Stimulated activated CD4-positive, alpha-beta T cell treated with anti-CD3 and anti-CD28 coated beads, Interleukin-15, amount 100 ng/mL, for 1 hour (primary cell): ENCODE measurements at places on chromosomes 7 and 10.

DNA sequence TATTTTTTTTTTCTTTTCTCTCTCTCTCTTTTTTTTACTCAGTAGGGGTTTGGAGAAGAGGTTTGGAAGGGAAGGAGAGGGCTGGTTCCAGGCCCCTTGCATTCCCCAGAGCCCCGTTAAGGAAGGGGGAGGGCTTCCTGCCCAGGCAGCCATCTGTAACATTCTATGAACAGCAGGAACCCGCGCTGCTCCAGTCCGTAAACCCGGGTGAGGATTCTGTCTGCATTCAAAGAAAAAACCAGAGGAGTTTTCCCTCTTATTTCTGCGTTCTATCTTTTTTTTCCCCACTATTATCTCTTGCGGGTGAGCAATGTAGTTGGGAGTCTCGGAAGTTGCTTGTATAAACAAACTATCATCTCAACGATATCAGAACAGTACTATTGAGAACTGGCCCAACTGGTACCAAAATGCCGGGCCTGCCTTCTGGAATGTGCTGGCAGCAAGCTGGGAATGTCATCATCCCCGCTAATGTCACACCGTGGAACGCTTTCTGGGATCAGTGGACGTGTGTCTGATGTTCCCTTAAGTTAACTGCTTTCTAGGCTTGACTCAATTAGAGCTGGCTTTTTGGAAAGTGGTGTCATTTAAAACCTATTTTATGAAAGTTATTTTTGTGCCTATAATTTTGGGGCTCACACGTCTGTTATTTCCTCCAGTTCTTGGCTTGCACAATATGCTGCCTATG lies 153.1 kb upstream of the MEOX2 start:
- DNase-seq = no peak

- no peak for DNase-seq
Observed at GRCh38 chr10:101833466-101833865, 10.1 kb downstream of the KCNIP2 start.

DNA sequence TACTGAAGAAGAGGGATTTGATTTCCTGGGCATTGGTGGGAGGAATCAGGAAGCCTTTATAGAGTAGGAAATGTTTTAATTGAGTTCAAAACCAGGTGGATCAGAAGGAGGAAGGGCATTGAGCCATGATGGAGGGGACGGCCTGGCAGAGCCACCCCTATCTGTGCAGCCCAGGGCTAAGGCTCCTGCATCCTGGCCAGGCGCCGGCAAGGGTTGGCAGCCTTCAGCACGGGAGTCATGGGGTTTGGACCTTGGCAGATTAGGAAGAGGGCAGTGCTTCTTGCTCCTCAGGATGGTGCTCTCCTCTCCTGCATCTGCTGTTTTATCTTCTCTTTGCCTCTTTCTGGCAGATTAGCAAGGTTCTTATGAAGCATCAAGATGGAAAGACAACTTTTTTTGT lies 12.5 kb downstream of the ZNF862 start:
- DNase-seq = no peak

GRCh38 chr10:77072836-77073662 lies 564.6 kb downstream of the KCNMA1 start:
- DNase-seq = no peak

DNA sequence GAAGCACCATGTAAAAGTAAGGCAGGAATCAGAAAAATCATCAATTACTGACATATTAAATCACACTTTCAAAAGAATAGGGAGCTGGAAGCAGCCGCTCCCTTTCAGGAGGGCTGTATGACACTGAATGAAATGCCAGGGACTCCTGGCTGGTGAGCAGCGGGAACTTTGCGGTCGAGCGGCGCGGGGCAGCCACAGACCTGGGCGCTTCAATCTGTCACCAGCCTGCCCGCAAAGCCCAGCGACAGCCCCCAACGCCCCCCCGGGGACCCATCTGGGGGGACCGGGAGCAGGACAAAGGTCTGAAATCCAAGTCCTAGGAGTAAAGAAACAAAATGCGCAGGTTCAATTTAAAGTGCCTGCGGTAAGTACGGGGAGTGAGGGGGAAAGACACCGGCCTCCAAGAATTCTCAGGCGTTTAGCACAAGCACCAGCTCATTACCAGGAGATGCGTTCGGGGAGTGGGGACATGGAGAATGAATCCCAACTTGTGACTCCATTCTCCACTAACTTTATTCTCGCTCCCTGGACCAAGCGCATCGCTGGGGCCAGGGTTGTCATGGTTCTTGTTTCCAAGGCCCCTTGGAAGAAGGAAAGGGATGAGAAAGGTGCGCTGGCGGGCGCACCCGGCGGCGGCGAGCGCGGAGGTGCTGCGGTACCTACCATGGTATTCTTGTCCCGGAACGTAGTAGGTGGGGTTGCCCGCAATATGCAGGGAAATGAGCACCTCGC lies 824 bp downstream of the RELN start:
- DNase-seq = no peak

DNA sequence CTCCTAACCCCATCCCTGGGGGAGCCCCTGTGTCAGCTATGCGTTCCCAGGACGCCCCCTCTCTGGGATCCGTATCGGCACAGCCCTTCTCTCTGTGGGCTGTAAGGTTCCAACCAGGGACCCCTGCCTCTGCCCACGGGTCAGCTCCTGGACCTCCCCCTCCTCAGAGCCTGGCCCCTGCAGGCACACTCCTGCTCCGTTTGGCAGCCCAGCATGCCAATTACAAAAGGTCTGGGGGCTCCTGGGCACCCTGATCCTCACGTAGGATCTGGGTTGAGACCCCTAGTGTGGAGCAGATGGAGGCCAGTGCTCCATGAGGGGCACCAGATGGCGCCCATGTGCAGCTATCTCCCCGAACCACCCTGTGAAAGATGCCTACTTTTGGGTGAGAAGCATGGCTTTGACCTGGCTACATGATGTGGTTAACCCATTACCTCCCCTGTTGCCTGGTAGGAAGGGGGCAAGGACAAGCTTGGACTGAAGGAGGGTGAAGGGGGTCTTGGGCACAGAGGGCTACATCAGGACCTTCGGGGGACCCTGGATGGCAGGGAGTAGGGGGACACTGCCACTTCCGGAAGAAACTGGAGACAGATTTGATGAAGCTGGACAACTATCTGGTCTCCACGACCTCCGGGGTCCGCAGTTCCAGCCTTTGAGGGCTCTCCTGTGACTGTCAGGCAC lies 9.0 kb downstream of the TACR2 start:
- no peak for DNase-seq

- no peak for DNase-seq
Observed at GRCh38 chr7:156039971-156040677, 227.9 kb upstream of the SHH start.

GRCh38 chr10:6951732-6952131 lies 371.7 kb upstream of the PRKCQ start:
- DNase-seq = no peak

GRCh38 chr10:36280890-36281499 lies 638.9 kb upstream of the FZD8 start:
- no peak for DNase-seq

- no peak for DNase-seq
Observed at GRCh38 chr7:150335774-150336112, 5.7 kb downstream of the RARRES2 start.

- no peak for DNase-seq
Observed at GRCh38 chr10:117727421-117727820, 184.9 kb downstream of the EMX2 start.

- DNase-seq = no peak
Observed at GRCh38 chr7:65251851-65252620, 121.6 kb upstream of the ZNF92 start.

- DNase-seq = no peak
Observed at GRCh38 chr7:26485367-26485934, 193.8 kb downstream of the SNX10 start.

GRCh38 chr10:75029857-75030256 lies 81.6 kb upstream of the SAMD8 start:
- DNase-seq = no peak

- DNase-seq = no peak
Observed at GRCh38 chr7:135001390-135002165, 15.3 kb downstream of the AGBL3 start.

GRCh38 chr10:99370993-99371392 lies 41.8 kb downstream of the CNNM1 start:
- no peak for DNase-seq

- DNase-seq = peak; percentile 20
Observed at GRCh38 chr7:44750921-44751571, 2.4 kb downstream of the ZMIZ2 start.

DNA sequence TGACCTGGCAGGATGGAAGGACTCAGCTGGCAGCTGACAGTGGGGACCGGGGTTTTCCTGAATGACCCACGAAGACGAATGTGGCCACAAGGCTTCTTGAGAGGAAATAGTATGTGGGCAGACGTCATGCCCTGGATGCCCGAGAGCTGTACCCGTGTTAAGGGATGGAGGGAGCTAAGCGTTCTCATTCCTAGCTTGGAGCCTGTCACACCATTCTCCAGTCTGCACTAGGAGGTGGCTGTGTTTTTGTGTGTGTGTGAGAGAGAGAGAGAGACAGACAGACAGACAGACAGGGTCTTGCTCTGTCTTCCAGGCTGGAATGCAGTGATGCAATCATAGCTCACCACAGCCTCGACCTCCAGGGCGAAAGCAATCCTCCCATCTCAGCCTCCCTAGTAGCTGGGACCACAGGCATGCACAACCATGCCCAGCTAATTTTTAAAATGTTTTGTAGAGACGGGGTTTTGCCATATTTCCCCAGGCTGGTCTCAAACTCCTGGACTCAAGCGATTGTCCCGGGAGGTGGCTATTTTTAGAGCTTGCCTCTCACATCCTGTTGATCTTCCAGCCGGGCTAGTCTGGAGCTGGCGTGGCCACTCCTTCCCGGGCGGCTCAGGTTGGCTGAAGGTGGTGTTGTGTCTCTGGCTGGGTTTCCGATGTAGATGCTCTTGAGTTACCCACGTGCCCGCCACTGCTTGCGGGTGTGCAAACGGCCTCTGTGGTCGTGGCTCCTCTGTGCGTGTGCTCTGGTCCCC lies 2.1 kb downstream of the AMZ1 start:
- no peak for DNase-seq

DNA sequence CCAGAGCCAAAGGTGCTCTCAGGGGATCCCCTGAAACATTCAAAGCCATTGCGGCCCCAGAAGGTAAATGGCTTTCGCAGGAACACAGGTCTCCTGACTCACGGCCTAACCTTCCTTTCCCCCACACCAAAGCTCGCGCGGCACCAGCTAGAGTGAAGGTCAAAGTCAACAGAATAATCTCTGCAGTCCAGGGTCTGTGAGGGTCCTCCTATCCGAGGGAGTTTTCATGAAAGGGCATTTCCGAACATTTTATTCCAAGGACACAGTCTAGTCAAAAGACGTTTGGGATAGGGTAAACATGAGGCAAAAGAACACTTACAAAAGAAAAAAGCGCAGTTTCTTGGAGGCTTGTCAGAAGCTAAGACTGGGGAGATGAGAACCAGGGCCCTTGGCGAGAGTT lies 559 bp upstream of the STEAP2 start:
- no peak for DNase-seq

- DNase-seq = no peak
Observed at GRCh38 chr10:49408519-49409306, 12.8 kb upstream of the DRGX start.

GRCh38 chr10:17655567-17656146 lies 11.7 kb downstream of the STAM start:
- DNase-seq = no peak

- no peak for DNase-seq
Observed at GRCh38 chr7:124996778-124997177, 67.2 kb upstream of the POT1 start.

DNA sequence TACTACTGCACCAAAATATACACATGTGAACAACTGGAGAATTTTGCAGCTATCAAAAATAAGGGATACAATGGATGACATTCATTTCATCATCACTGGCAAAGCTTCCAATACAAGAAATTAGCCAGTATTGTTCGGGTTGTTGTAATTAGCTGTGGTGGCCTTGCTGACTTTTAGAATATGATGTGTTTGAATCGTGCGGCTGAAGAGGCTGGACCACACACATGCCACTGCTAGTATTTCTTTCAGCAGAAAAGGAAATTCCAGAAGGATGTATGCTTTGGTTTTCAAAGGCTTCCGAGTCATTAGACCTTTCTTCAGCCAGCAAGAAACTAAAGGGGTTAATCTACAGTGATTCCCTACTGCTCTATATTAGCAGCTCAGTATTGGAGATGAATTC lies 16.6 kb downstream of the RPP38 start:
- DNase-seq = no peak

GRCh38 chr10:129191797-129192196 lies 275.2 kb upstream of the MGMT start:
- DNase-seq = no peak

GRCh38 chr10:28541717-28542365 lies 8.9 kb downstream of the WAC start:
- DNase-seq = no peak

GRCh38 chr7:16891338-16891737 lies 9.6 kb upstream of the AGR3 start:
- DNase-seq = no peak

GRCh38 chr7:55535617-55536016 lies 36.7 kb downstream of the VOPP1 start:
- DNase-seq = no peak

GRCh38 chr10:122001698-122002097 lies 12.7 kb downstream of the TACC2 start:
- no peak for DNase-seq

- DNase-seq = no peak
Observed at GRCh38 chr10:48937796-48938195, 1.8 kb downstream of the LRRC18 start.

DNA sequence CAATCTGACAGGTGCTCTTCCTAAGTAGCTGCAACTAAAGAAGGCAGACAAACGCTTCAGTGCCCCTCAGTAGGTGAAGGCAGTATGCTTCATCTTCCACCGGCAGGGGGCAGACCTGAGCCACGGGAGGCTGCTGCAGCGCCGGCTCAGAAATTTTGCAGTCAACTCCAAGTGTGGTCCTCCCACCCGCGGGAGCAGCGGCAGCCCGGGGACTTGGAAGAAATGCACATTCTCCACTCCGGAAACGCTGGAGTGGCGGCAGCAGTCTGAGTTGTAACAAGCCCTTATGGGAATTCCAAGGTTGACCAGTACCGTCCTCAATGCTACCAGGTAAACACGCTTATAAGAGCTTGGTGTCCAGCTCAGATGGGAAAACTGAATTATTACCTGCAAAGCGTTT lies 3.4 kb downstream of the IGFBP3 start:
- DNase-seq = peak; percentile 30

DNA sequence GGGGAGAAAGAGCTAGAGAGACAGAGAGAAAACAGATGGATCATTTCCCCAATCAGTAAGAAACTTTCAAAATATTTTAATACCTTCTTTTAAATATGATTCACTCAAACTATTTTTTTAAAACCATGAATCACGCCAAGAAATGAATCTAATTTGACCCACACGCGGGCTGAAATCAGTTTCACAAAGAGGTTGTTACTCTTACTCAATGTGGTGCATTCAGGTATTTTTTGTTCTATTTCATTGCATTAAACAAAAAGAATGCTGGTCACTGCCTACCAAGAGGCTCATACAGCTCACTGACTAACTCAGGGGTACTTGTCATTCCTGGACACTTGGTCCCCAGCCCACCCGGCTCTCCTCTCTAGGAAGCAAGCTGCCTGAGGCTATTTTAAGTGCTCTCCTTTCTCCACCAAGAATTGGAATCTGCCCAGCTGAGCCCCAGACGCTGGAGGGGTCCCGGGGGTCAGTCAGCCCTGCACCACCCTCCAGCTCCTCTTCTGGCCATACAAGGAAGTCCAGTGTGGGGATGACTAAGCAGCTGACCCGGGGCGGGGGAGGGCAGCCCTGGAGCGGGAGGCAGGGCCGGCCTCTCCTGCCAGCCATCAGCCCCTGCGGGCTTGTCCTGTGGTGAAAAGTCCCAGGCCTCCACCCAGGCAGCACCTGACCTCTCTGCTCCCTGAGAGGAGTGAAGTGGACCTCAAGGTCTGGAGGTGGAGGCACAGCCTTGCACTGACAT lies 21.7 kb upstream of the PFKP start:
- DNase-seq = no peak
